ENCODE measurements at places on chromosomes 1 and 21. TPM values are rescaled to one million over a fixed set of nuclear protein-coding genes. Genes with fewer than 3 reads are reported as not detected.

- H3K4me3 ChIP-seq: no peak overlapping the region
- H3K36me3 ChIP-seq: no peaks in the 10 kb centered on the region
- no peaks in the 10 kb centered on the region for H3K27me3 ChIP-seq
- DNase-seq: no peak
- H3K4me1 ChIP-seq: peaks cover 5% of the 10 kb centered on the region
Measured at GRCh38 chr1:61301824-61302657, 219.7 kb downstream of the NFIA start.

DNA sequence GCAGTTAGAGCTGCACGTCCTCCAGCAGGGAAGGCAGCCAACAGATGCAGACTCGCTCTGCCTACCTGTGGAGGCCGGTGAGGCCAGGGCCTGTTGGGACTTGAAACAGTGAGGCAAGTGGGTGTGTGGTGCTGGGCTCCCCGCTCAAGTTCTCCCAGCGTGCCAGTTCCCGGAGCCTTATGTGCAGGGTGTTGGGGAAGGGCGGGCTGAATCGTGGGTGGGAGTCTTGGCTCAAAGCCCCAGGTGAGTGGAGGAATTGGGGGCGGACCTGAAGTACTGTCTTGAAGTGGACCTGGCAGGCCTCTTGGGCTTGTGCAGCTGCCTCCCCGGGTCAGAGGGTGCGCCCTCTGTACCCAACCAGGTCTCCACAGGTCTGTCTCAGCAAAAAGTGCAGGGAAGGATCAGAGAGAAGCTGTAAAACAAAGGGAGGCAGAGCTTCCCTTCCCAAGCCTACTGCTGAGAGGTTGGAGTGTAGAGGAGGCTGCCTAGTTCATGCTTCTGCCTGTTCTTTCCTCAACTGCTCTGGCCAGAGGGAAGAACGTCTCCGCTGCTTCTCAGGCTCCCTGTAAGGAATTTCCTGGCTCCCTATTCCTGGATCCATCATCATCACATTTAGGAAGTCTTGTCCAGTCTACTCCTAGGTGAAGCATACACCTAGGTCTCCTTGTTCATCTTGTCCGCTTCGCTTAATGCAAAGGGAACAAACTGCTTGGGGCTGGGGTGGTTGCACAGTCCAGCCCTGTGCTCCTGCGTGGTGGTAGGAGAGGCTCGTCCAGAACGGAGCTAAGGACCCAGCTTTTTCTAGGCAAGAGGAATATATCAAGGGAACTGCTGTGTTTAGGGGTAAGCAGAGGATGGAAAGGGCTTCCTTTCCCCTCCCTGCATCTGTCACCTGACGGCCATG lies 14.9 kb downstream of the UTP11 start:
- H3K36me3 ChIP-seq: no peaks in the 10 kb centered on the region
- H3K4me3 ChIP-seq: no peak overlapping the region
- H3K27me3 ChIP-seq: no peaks in the 10 kb centered on the region
- no peak for DNase-seq
- no peak overlapping the region for H3K27ac ChIP-seq

DNA sequence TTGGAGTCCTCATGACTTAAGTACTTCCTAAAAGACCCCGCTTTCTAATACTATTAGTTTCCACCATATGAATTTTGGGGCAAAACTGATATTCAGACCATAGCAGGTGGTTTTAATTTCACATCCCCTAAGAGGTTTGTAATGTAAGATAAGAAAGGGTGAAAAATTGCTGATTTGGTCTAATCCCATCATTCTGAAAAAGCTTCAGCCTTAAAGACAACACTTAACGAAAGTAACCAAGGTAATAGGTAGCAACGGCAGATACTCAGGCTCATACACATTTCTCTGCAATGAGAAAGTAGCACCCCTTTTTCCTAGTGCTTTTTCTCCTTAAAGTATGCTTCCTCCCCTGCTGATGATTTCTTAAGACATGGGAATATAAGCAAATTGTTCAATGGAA lies 376.9 kb upstream of the LYPLAL1 start:
- no peaks in the 10 kb centered on the region for H3K27me3 ChIP-seq
- DNase-seq: no peak
- H3K4me1 ChIP-seq: no peaks in the 10 kb centered on the region
- H3K4me3 ChIP-seq: no peak overlapping the region

GRCh38 chr1:164560121-164560541 lies 1.1 kb downstream of the PBX1 start:
- peak overlapping the region; percentile 89 for H3K27ac ChIP-seq
- no peaks in the 10 kb centered on the region for H3K27me3 ChIP-seq
- H3K4me1 ChIP-seq: peaks cover 32% of the 10 kb centered on the region

The LRRC8C gene
- total RNA-seq: 5.5 TPM

The F5 gene
- not detected for total RNA-seq

DNA sequence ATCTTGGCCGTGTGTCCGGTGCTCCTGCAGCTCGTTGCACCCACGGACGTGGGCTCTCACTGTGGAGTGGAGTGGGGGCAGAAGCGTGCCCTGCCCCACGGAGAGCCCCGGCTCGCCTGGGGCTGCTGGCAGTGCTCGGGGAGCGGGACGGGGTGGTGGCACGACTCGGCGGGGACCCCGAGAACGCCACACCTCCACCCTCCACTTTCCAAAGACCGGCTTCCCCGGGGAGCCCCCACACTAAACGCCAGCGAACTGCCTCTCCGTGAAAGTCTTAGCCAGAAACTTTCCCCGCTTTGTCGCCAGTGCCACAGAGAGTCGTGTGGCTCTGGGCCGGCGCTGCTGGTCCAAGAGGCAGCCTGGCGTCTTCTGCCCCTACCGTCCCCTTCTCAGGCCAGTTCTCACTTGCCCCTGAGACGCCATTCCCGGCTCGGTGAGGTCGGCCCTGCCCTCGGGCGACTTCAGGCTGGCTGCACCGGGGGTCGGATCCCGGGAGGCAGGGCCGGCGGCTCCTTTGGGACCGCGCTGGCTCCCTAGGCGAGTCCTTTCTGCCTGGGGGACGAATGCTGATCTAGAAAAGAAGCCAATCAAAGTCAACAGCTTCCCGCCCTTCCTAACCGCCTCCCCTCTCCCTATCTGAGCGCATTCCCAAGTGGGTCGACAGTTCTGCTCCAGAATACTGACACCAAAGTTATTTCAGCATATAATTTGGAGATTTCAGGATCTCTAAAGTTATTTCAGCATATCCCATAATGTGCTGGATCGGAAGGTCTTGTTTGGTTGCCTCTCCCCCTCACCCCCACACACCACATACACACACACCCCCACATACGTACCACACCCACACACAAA lies 2.6 kb upstream of the SAMD13 start:
- peak overlapping the region; percentile 99 for H3K4me3 ChIP-seq
- peak; percentile 57 for DNase-seq
- H3K4me1 ChIP-seq: peaks cover 40% of the 10 kb centered on the region
- H3K27me3 ChIP-seq: no peaks in the 10 kb centered on the region
- no peak overlapping the region for H3K27ac ChIP-seq

DNA sequence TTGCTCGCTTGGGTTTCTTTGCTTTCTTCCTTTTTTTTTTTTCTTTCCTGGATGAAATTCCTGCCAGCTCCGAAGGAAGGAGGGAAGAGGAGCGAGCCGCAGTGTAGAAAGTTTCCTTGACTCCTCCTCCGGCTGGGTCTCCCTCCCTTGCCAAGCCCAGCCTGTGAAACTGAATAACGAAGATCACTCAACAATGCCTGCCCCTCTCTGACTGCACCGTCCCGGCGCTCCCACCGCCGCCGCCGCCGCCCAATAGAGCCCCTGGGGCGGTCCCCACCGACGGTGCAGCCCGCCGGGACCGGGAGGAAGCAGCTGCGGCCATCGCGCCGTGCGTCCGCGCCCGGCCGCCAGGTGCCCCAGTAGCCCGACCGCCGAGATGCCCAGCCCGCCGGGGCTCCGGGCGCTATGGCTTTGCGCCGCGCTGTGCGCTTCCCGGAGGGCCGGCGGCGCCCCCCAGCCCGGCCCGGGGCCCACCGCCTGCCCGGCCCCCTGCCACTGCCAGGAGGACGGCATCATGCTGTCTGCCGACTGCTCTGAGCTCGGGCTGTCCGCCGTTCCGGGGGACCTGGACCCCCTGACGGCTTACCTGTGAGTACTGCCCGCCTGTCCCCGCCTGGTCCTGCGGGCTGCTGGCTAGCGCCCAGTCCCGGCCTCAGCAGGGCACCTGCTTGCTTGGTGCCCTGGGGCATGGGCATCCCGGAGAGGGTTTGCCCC lies at the start of gene LGR6:
Gene LGR6 (plus strand): TSS at position 186 of the 714 bp plus-strand sequence. CDS start 191 bp downstream, at position 377.
- H3K27ac ChIP-seq: no peak within 1 kb of the TSS
- H3K4me3 ChIP-seq: peak within 1 kb of the TSS; percentile 54
- DNase-seq: peak; percentile 74
- H3K27me3 ChIP-seq: peaks cover 45% of the 10 kb centered on the region

DNA sequence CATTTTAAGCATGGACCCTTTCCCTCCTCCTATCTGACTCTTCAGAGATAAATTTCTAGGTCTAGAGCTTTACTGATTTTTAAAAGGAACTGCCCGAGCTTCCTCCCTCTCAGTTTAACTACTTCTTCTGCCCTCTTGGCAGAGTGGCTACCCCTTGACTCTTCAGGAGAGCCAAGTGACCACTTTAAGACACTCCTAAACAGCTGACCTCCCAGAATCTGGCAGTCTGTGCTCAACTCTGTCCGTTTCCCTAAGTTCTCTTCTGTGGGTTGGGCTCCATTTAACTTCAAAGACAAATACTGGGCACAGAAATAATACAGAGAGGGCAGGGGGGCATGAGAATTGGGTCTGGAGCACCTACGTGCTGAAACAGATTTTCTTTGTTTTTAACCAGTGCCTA lies 196.3 kb upstream of the FOXD3 start:
- H3K27ac ChIP-seq: no peak overlapping the region
- DNase-seq: no peak
- no peaks in the 10 kb centered on the region for H3K27me3 ChIP-seq
- no peaks in the 10 kb centered on the region for H3K36me3 ChIP-seq

DNA sequence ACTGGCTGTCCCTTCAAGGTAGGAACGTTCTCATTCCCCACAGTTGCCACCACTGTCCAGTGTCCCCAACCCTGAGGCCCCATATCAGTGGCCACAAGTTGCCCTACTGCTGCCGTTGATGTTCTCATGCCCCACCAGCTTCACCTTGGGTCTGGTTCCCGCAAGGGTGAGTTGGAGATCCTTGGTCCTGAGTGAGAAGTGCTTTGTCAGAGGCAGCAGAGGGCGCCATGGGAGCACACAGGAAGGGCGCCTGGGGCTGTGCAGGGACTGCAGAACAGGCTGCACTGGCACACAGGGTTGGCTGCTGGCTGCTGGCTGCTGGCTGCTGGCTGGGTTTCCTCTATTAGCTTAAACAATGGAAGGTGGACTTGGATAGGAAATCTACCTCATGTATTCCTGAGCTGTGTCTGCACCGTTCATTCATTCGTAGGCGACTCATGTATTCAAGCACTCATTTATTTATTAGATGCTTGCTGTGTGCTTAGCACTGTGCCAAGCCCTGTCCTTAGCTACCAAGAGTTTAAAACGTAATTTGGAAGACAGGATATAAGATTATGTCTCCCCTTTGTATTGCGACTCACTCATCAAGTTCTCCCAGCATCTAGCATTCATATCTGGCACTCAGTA lies 2.1 kb upstream of the S100A9 start:
- no peaks in the 10 kb centered on the region for H3K4me1 ChIP-seq
- no peak overlapping the region for H3K4me3 ChIP-seq
- H3K27me3 ChIP-seq: peaks cover 14% of the 10 kb centered on the region

GRCh38 chr21:30839304-30839703 lies 9.7 kb upstream of the KRTAP7-1 start:
- H3K27me3 ChIP-seq: no peaks in the 10 kb centered on the region
- no peak overlapping the region for H3K27ac ChIP-seq
- H3K4me3 ChIP-seq: no peak overlapping the region
- DNase-seq: peak; percentile 75
- no peaks in the 10 kb centered on the region for H3K4me1 ChIP-seq
- no peaks in the 10 kb centered on the region for H3K36me3 ChIP-seq

GRCh38 chr1:23616292-23616824 lies 57.1 kb upstream of the ID3 start:
- peaks cover 17% of the 10 kb centered on the region for H3K4me1 ChIP-seq
- no peak overlapping the region for H3K27ac ChIP-seq
- no peak for DNase-seq
- no peaks in the 10 kb centered on the region for H3K36me3 ChIP-seq
- no peak overlapping the region for H3K4me3 ChIP-seq

DNA sequence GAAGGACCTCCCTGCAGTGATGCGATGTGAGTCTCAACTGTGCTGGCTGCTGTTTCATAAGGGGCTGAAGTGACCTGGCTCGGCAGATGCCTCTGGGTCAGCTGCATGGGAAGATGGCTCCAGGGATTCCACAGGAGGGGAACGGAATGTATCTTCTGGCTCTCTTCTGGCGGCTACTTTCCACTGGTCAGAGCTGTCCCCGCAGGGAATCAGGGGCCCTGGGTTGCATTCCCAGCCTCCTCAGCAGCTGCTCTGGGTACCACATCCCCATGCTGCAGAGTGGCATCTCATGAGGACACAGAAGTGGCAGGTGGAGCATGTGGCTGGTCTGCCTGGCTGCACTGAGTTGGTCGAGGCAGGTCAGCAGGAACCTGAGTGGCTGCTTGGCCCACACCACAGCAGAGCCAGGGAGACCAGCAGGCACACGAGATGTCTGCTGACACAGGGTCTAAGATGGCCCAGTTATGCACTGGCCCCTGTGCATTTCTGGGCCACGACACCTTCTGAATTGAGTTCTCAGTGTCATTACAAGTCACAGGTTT lies 42.8 kb downstream of the POFUT2 start:
- no peak for DNase-seq
- H3K4me1 ChIP-seq: peaks cover 9% of the 10 kb centered on the region
- no peak overlapping the region for H3K27ac ChIP-seq

Data from neural progenitor cell (in vitro differentiated cells).